ENCODE measurements at places on chromosomes 3 and 15.

DNA sequence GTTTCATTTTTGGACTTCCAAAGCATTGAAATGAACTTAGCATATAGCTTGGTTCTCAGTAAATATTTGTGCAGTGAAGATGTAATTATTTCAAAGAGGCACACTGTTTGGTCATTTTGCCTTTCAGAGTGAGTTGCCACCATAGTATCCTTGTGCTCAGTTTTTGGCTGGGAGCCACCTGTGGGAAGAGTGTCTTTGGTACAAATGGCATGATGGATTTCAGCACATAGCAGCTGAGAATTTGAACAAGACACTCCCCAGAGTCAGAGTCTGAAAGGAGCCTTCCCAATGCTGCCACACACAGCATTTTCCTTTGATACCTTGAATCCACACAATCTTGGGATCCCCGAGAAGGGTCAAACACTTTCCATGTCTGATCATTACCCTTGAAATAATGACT lies 897.2 kb upstream of the ARPP21 start:
- DNase-seq = no peak

GRCh38 chr3:54781728-54782127 lies 146.1 kb downstream of the LRTM1 start:
- DNase-seq = no peak

DNA sequence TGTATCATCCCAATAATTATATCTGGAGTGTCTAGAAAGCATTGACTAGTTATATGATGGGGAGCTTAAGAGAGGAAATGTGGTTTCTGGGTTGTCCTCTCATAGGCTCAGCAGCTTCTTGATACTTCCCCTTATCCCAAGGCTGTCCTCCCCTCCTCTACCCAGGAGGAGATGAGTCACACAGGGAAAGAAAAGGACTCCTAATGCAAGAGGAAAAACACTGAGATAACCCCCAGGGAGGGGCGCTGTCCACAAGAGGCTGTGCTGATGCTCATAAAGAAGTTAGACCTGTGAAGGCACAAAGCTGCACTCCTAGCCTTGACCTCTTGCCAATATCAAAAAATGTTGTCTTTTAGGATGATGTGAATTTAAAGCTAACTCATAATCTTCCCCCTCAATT lies 28.8 kb upstream of the GYG1 start:
- peak; percentile 68 for DNase-seq

DNA sequence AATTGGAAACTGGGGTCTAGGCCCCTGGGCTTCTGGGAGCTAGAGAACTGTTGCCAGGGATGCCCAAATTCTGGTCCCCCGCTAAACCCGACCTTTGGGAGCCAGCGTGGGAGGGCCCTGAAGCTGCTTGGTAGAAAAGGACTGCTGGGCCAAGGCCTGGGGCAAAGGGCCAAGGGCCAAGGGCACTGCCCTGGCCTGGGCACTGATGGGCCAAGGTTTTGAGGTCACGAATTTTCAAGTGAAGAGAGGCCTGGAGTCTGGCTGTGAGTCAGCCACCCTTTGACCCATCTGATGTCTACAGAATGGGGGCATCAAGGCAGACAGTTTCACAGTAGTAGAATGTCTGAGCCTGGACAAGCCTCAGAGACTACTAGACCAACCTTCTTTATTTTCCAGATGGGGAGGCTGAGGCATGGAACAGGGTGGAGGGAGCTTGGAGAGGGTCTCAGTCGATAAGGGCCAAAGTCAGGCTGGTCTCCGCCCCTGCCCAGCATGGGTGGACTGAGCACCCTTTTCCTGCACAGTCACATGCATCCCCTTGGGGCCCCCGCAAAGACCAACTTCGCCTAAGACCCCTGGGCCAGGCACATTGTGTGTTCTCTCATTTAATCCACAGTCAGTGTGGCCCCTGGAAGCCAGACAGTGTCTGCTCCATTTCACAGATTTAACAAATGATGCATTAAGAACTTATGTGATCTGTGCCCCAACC lies 66.3 kb downstream of the ATP2B2 start:
- no peak for DNase-seq

GRCh38 chr3:13463618-13464400 lies 16.3 kb upstream of the HDAC11 start:
- no peak for DNase-seq

DNA sequence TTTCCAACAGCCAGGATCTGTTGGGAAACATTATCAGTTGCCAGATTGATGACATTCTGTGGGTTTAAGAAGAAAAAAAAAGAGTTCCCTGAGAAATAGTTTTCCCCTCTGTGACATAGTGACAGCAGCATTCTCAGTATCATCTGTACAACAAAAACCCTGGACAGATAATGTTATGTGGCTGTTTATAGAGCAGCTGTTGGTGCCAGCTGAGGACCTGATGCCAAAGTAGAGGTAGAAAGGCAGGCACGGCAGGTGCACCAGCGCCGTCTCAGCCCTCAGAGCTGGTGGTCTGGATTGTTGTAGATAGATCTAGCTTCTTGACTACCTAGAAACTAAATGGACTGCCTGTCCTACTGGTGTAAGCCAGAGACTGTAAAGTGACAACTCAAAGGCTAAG lies 56.2 kb upstream of the FILIP1L start:
- no peak for DNase-seq

- no peak for DNase-seq
These were observed 1.6 kb downstream of the BTBD1 start for GRCh38 chr15:83065431-83065830.

DNA sequence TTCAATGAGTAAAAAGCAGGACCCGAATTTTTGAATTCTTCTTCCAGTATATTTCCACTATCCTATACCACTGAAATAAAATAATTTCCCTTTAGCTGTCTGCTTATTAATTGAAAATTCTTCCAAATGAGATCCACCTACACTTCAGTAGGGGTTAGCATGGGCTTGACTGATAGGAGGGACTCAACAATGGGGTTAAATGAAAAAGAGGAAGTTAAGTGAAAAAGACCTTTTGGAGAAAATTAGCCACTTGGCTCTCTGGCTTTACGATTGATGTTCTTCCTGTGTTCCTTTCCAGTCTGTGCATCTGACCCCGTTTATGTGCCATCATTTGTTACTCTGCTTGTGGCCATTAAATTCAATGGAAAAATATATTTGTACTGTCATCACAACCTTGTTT lies 54.0 kb upstream of the GCNT3 start:
- DNase-seq = no peak

- DNase-seq = no peak
These were observed 68.2 kb downstream of the EDEM1 start for GRCh38 chr3:5255404-5256344.

GRCh38 chr3:71064956-71065763 lies 518.4 kb downstream of the FOXP1 start:
- no peak for DNase-seq

- DNase-seq = no peak
These were observed 58.1 kb downstream of the DCBLD2 start for GRCh38 chr3:98843266-98843959.

DNA sequence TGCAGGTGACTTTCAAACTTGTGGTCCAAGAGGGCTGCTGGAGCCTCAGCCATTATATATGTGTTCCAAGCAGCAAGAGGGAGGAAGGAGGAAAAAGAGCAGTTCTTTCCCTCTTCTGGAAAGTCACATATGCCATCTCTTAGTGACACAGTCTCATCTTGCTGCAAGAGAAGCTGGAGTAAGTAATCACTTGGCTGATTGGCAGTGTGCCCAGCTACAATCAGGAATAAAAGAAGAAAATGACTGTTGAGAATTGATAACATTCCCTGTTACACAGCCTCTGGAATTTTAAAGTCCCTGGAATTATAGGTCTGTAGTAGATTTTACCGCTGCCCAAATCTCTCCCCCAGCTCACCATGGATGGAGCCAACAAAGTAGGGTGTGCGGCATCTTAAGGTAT lies 31.4 kb upstream of the LYZL4 start:
- no peak for DNase-seq

- no peak for DNase-seq
These were observed 144.0 kb upstream of the NANOGP8 start for GRCh38 chr15:35229085-35229484.

- DNase-seq = no peak
These were observed 74.7 kb downstream of the ANKRD28 start for GRCh38 chr3:15722877-15723623.

- no peak for DNase-seq
These were observed 36.8 kb upstream of the FRMD5 start for GRCh38 chr15:44231842-44232241.

DNA sequence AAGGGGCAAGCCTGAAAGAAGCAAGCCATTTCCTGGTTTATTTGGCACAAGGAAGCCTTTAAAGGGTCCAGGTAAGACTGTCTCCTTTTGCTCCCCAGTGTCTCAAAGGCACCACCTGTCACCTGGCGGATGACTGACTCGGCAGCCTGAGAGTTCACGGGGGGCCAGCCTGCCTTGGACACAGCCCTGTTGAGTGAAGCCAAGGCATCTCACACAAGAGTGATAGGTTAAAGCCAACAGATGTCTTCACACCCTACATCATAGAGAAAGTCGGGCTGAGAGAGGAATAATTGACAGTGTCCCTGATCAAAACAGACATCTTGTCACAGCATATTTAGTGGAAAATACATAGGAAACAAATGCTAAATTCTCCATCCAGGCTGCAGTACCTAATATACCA lies 28.2 kb upstream of the LIPC start:
- no peak for DNase-seq

DNA sequence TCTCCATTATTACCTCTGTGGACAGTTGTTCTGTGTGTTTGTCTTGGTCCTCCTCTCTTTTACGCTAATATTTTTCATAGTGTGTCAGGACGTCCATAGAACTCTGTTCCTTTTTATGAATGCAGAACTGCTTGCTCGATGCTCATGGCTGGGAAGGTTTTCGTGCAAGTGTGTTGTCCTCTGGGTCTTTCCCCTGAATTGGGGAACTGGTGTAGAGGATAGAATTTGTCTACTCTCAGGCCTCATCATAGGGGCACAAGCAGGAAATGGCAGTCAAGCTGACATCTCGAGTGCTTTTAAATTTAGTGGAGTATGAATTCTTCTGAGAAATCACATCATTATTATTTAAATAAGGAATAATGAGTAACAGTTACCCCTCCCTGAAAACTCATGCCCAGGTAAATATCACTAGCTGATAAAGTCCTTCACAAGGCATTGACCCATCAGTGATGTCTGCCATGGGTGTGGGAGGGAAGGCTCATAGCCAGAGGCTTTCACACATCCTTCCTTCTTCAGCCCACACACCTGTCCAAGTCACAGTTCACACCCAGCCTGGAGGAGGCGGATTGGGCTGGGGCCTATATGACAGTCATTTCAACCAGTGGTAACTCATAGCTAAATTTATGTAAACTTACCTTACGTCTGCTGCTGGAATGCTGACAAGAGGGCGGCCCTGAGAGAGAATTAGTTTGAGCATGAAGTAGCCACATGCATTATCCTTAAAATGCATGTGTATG lies 226.1 kb downstream of the PLCL2 start:
- no peak for DNase-seq

- no peak for DNase-seq
These were observed 110.7 kb downstream of the RSRC1 start for GRCh38 chr3:158220575-158220974.

DNA sequence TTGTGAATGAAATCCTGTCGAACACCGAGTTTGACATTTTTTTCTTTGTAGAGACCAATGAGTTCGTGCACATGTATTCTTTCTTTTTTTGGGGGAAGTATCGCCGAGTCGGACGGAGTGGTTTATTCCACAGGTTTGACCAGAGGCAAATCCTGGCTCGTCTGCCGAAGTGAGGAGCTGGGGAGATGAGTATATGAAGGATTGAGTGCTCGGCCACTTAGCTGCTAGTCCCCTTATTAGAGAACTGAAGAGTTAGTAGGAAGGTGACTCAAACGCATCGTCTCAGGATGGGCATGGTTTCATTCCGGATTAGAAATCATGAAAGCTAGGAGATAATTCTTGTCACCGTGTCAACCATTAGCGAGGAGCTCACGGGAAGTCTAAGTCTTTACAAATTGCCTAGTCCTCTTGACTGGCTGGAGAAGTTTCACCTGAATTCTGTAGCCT lies 154.7 kb upstream of the GOLIM4 start:
- DNase-seq = no peak

DNA sequence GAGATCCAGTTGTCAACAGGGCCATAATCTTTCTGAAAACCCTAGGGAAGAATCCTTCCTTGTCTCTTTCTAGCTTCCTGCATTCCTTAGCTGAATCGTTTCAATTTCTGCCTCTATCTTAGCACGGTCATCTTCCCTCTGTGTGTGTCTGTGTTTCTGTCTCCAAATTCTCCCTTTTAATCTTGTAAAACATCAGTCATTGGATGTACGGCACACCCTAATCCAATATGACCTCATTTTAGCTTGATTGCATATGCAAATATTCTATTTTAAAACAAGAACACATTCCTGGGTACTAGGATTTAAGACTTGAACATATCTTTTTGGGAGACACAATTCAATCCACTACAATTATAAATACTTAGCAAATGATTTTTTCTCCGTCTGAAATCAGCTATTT lies 600.3 kb downstream of the GBE1 start:
- no peak for DNase-seq

- no peak for DNase-seq
These were observed 19.3 kb downstream of the ALCAM start for GRCh38 chr3:105385819-105386508.

DNA sequence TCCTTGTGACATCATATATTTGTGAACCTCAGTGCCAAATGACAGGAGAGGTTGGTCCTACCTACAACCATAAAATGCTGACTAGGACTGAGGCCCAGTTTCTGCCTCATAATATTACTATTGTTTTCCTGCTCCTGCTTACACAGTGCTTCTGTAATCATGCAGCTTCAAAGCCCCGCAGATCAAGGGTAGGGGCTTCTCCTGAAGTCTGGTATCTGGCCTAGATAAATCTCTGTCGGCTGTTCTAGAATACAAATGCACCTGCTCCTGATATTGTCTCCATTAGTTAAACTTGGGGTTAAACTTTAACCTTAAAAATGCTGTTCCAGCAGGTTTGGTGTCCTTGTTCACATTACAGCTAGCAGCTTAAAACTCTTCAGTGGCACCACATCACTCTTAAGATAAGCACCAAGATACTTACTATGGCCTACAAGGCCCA lies 552.4 kb downstream of the TUSC7 start:
- DNase-seq = no peak

GRCh38 chr3:136353461-136353860 lies 103.3 kb downstream of the PCCB start:
- no peak for DNase-seq

- no peak for DNase-seq
These were observed 6.7 kb upstream of the ZNF621 start for GRCh38 chr3:40518067-40518466.

GRCh38 chr3:14906355-14906971 lies 40.9 kb upstream of the NR2C2 start:
- DNase-seq = no peak

DNA sequence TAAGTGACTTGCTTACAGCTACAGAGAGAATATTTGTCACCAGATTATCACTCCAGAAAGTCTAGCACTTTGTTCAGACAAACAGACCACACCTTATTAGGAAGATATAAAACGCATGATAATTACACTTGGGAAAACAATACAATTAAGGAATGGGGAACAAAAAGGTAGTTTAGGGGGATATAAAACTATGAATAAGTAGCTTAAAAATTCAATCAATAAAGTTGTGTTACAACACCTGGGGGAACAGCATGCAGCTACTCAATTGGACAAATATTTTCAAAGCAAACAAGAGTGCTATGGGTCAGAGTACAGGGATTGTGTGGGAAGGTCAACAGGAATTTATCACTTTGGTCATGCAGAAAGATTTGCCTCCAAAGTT lies 15.1 kb downstream of the CLDN1 start:
- no peak for DNase-seq

- no peak for DNase-seq
These were observed 226.3 kb upstream of the MRPL3 start for GRCh38 chr3:131728898-131729642.

GRCh38 chr3:193941486-193941885 lies 194.5 kb upstream of the HES1 start:
- DNase-seq = no peak

- DNase-seq = no peak
These were observed 1077.1 kb downstream of the ZPLD1 start for GRCh38 chr3:103511891-103512290.

All from non-pigmented ciliary epithelial cell (primary cell).